ENCODE measurements at places on chromosomes 2 and 18.

DNA sequence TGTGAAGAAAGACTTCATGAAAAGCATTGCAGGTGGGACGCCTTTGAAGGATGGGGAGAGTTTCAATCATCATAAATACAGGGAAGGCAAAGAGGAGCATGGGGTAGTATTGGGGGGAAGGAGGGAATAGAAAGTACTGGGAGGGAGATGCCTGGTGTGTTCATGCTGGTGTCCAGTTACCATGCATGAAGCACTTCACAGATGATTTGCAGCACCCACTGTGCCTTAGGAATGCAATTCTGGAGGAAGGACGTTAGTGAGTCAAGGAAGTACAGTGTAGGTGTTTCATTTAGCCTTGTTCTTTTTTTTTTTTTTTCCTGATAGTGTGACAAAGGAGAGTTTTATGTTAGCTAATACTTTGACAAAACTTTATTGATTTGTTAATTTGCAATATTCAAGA lies 36.8 kb downstream of the ADAM23 start:
- no peak for DNase-seq

DNA sequence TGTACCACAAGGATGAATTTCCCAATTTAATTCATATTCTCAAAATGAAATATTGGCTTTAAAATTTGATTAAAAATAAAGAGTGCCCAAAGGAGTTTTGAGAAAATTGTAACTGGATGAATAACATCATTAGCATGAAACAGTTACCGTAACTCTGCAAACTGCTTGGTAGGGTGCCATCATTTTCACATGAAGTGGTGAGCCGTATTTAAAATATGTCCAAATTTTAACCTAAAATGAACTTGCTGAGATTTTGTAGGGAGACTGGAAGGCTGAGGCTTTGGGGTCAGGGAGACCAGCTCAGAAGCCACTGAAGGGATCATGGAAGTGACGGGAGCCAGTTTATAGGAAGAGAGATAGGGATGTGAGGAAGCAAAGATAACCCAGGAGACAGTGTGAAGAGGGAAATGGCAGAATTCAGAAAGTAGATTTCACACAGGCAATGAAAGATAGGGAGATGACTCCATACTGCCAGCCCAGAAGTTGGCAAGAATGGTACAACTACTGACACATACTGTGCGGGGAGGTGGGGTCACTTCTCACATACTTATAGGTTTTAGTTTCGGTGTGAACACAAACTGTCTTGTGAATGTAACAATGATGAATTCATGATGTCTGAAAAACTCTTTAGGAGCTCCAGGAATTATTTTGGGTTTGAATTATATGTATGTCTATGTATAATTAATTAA lies 53.8 kb downstream of the EFEMP1 start:
- DNase-seq, result no peak

GRCh38 chr2:100077456-100077855 lies 64.9 kb downstream of the AFF3 start:
- DNase-seq, result no peak

DNA sequence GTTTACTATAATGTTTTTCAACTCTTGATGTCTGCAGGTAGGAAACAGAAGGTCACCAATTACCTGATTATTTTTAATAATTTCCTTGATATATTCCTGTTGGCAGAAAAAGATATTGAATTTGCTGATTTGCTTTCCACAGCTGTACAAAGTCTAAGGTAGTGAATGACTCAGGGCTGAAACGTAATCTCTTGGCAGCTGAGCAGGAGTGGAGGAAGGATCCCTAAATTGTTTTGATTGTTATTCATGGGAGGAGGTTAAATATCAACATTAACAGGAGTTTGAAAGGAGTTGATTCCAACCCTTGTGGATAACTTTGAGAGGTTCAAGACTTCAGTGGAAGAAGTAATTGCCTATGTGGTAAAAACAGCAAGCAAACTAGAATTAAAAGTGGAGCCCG lies 345.2 kb upstream of the SLC8A1 start:
- no peak for DNase-seq

GRCh38 chr2:233756429-233757081 lies 3.5 kb upstream of the UGT1A1 start:
- DNase-seq, result no peak

DNA sequence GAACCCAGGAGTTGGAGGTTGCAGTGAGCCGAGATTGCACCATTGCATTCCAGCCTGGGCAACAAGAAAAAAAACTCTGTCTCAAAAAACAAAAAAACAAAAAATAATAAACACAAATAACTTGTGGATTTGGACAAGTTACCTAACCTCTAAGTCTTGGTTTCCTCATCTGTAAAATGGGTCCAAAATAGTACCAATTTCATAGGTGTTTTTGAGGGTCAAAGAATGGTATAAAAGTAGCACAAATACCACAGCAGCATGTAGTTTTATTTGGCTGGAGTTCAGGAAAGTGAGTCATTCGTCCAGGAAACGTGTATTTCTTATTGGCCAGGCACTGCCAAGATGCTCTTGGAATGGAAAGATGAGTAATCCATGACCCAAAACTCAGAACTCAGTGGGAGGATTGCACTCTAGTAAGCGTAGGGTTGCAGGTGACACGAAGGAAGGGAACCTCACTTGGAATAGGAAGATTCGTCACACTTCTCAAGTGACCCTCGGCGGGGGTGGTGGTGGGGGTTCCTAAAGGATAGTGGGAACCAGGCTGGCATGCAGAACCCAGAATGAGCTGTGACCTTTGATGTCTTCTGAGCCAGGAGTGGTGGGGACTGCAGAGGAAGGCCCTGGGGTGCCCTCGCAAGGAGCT lies 24.4 kb downstream of the GRHL1 start:
- DNase-seq, result no peak

DNA sequence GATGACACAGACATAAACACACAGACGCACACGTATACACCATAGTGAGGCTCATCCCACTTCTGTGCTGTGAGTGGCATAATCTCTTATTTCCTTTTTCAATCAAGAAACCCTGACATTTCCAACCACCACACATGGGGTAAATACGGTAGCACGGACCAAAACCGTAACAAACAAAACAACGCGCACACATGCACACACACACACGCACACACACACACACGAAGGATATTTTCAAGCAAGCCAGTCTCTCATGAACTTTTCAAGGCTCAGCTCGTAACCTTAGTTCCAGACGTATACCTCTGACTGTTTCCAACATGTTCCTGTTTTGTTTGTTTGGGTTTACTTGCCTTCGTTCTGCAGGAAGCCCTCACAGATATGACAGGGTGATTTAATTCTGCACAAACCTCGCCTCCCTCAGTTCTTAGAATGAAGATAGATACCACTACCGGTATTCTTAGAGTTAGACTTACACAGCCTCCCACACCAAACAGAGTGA lies 119.8 kb downstream of the BCL2 start:
- DNase-seq, result no peak

DNA sequence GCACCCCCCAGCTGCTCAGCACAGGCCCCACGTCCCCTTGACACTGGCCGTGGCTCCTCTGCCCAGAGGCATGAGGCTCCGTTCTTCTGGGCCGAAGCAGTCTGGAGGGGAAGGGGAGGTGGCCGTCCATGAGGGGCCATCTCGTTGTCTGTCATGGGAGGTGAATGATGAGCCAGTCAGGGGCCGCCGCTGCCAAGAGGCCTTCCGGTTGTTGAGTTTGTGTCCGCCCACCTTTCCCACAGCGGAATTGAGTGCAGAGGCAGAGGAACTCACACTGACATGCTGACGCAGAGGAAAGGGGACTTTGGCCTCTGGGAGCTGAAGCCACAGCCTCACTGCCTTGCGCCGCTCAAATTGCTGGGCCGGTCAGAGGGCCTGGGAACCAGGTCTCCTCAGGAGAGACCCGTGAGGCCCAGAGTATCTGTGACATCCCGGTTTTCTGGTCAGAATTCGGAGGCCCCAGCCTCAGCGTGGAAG lies 268.4 kb downstream of the ATAD2B start:
- DNase-seq, result no peak

GRCh38 chr2:63257473-63257872 lies 206.8 kb downstream of the OTX1 start:
- DNase-seq, result no peak

DNA sequence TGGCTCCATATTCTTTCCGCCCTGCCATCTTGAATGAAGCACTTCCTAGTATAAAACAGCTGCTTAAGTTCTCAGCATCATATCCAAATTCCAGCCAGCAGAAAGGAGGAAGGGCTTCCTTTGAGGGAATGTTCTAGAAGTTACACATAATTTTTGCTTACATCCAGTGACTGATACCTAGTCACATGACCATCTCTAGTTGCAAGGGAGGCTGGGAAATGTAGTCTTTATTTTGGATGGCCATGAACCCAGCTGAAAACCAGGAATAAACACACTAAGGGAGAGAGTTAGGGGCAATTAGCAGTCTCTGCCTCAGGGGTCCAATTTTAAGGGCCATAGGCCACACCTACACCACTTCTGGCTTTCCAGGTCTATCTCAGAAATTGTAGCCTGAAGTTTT lies 57.8 kb upstream of the LMAN1 start:
- DNase-seq, result no peak

DNA sequence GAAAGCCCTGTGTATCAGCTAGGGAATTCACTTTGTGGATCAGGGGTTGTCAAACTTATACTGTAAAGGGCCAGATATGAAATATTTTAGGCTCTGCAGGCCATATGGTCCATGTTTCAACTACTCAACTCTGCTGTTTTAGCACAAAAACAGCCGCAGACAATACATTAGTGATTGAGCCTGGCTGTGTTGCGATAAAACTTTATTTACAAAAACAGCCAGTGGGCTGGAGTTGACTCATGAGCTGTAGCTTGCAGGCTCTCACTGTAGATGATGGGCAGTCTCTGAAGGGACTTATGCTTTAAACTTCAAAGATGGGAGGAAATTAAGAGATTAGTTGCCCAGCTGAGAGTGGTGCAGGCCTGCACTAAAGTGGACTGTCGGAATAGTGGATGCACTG lies 33.1 kb downstream of the WDR7 start:
- DNase-seq, result no peak

- no peak for DNase-seq
These were observed 29.4 kb upstream of the IL1RN start for GRCh38 chr2:113098041-113098440.

- DNase-seq, result no peak
These were observed 49.3 kb downstream of the TNS1 start for GRCh38 chr2:217953531-217953932.

DNA sequence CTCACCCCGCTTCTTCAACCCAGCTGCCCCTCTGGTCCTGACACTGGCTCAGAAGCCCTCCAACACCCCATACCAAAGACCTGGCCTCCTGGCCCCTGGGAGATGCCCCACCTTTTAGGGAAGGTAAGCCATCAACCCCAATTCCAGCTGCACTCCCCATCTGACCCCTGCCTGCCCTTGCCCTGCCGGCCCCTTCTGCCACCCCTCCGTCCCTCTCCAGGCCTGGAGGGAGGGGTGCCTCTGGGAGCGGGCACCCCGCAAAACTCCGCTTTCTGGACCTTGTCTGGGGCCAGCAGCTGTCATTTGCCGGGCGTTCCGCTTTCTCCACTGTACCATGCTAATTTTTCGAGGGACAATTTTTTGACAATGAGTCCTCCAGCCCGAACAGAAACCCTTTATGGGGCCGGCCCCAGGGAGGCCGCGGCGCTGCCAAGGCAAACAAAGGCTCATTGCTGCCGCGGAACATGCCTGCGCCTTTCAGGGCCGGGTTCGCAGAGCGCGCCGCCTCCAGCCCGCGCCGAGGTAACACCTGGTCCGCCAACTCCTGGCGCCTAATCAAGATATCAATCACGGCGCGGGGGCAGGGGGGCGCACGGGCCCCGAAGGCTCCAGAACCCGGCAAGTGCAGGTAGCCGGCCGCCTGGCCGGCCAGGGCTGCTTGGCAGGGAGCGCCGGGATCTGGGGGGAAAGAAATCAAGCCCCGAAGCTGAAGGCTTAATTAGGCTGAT lies 96.0 kb downstream of the INHBB start:
- no peak for DNase-seq

DNA sequence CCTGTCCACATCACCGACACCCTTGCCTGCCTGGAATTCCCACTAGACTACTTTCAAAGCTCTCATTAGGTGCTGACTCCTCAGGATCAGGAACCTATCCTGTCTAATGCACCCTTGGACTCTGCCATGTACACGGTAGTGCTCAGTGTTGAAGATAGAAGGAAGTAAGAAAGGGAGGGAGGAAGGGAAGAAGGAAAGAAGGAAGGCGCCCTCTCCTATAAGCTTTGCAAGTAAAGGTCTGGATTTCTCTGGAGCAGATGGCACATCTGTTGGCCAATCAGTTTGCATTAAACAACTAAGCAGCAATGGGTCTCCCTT lies 45.3 kb downstream of the SCTR start:
- DNase-seq, result no peak

DNA sequence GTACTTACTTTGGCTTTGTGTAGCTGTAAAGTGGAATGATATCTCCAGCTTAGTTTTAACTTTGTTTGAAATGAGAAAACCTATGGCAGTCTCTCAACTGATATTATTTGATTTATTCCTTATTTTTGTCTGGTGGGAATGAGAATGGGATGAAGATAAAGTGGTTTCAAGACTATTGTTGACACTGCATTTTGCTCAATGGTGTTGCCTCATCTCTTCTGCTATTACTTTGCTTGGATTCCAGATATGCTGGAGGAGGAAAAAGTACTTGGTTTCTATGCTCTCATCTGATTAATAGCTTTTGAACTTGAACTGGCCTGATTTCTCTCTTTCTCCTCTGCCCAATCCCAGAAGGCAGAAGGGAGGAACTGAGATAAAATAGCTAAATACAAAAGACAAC lies 198.2 kb downstream of the CTNNA2 start:
- DNase-seq, result no peak

GRCh38 chr2:127694986-127695385 lies 6.3 kb upstream of the SFT2D3 start:
- DNase-seq, result no peak

DNA sequence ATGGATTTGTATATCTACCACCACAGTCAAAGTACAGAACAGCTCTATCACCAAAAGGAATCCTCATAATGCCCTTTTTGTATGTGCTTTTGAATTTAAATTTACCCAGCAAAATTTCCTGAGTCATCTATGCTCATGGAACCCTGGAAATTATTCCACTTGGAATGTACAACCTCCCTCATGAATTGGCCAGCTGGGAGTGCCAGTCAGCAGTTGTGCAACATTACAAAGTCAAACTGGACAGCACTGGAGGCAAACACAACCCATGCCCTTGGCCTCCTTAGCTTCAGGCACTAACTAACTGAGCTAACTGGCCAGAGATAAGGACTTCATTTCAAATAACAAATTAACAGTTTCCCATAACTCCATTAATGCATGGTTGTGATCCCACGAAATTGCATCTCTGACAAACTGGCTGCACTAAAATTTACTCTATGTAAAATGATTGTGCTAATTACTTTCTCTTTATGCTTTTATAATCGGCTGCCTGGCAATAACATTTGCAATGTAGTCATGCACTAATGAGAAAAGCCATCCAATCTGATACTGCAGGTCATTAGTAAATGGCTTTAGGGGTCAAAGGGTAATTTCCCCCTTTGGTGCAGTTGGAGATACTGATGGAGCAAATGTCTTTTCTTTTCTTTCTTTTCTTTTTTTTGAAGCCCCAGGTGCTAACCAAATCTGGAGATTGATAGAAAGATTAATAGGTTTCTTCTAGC lies 270.5 kb downstream of the ACTR3 start:
- no peak for DNase-seq

DNA sequence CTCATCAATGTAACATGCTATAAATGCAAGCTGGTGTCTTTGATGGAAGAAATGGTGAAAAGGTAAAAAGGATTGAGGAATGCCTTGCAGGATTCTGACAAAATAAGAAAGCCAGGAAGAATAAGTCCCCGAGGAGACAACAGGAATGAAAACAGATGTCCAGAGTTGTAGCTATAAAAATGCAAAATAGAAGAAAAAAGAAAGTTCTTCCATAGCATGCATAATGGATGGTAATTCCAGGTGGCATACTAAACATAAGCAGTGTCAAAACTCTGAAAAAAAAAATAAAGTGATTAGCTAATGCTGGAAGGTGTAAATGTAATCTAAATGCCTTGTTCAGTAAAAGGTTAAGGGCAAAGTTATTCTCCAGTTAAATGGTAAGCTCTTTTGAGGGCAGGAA lies 225.9 kb upstream of the CHST9 start:
- DNase-seq, result no peak
